NCI-H2107 (cell line): ENCODE measurements at places on chromosomes 1 and 21.

DNA sequence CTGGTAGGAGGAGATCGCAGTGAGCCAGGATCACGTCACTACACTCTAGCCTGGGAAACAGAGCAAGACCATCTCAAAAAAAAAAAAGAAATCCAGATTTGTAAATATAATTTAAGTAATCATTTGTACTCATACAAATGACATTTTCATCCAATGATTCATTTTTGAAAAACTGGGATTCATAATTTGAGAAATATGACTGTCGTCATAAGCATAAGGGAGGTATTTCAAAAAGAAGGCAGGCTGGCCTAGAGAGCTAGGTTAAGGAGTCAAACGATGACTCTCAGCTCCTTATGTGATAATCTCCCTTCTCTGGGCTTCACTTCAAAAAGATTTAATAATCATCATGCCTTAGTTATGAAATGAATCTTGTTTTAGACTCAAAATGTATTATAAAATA is 2.3 kb downstream of the GART start:
- DNase-seq, result no peak

DNA sequence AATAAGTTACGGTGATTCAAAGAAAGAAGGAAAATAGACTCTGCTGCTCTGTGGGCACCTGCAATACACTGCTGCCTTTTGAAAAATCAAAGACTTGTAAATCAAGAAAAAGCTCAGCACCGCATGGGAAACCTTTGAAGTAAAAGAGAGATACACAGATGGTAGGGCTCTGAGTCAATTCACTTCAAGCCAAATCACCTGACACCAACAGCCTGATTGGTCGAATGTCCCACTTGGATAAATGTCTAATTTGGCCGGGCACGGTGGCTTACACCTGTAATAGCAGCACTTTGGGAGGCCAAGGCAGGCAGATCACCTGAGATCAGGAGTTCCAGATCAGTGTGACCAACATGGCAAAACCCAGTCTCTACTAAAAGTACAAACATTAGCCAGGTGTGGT is 19.2 kb upstream of the RCAN3 start:
- DNase-seq, result no peak

GRCh38 chr1:180952657-180953013 is 39.9 kb downstream of the KIAA1614 start:
- DNase-seq, result no peak

DNA sequence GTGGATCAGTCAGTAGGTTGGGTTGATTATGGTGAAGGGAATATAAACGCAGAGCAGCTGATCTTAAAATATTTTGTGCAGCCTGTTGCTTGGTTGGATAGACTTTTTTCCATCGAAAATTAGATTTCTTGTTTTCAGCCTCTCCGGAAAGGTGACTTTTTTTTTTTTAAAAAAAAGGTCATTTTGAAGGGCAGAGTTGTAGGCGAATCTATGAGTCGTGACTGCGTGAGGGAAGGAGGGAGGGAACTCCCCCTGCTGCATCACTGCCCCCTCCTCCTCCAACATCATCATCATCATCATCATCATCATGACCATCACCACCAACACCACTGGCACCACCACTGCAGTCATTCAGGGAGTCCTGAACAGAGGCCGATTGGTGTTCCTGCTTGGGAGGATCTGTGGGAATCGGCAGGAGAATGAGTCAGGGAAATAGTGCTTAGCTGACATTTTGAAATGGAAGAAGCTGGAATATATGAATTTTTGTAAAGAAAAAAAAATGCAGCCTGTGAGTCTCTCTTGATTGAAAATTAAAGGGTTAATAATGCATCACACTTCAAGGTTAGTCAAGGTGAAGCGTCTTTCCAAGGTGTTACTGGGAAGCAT is 1.2 kb downstream of the ATP1B1 start:
- no peak for DNase-seq

- DNase-seq, result no peak
These were observed 1353.2 kb upstream of the ADGRL2 start for GRCh38 chr1:80447526-80447925.

GRCh38 chr1:229432116-229432461 is 1.8 kb downstream of the ACTA1 start:
- DNase-seq, result no peak

GRCh38 chr1:14804626-14805025 is 206.1 kb downstream of the KAZN start:
- DNase-seq, result no peak

- DNase-seq, result no peak
These were observed 1.1 kb upstream of the SETDB1 start for GRCh38 chr1:150925080-150925479.

DNA sequence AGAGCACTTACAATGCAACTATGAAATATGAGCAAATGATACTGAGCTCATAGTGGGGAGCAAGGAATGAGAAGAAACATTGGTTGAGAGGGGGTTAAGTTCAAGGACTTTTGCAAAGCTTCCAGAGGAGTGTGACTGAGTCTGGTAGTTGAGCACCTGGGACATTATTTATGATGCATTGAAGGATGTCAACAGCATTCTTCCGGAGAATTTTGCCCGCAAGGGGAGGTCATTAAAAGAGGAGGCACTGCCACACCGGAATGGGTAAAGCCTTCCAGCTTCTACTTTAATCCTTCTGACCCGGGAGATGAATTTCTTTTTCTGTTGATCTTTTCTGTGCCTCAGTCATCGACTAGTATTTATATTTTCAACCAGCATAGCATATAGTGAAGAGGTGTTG is 208.4 kb upstream of the CAMK1G start:
- no peak for DNase-seq

- no peak for DNase-seq
These were observed 278.5 kb downstream of the KCNH1 start for GRCh38 chr1:210855440-210855839.

GRCh38 chr1:89170170-89171066 is 5.4 kb downstream of the GBP7 start:
- no peak for DNase-seq

DNA sequence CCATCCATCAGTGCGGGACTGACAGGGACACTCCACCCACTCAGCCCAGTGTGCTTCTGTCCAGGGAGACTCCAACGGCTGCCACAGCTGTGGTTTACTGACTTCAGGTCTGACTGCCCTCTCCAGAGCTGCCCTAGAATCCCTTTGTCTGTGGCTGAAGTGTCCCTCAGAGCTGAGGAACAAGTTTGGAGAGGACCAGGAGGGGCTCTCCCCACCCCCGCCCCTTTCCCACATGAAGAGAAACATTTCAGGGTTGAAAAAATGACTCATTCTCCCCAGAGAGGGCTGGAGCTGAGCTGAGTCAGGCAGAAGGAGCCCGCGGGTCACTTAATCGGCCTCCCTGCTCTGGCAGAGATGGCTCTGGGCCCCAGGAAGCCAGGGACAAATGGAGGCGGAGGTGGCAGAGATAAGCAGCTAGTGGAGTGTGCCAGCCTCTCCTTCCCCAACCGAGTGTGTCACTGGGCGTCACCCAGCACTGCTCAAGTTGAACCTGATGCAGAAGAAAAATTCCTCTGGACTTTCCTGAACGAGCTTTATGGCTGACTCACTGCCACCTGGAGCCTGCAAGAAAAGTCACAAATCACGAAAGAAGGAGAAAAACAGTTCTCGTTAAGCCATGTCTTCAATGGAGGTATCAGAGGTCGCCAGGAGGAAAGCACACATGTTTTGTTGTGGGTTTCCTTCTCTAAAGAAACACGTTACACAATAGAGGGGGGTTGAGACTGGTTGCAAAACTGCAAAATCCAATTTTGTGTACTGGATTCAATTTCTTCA is 34.3 kb upstream of the ECE1 start:
- no peak for DNase-seq

DNA sequence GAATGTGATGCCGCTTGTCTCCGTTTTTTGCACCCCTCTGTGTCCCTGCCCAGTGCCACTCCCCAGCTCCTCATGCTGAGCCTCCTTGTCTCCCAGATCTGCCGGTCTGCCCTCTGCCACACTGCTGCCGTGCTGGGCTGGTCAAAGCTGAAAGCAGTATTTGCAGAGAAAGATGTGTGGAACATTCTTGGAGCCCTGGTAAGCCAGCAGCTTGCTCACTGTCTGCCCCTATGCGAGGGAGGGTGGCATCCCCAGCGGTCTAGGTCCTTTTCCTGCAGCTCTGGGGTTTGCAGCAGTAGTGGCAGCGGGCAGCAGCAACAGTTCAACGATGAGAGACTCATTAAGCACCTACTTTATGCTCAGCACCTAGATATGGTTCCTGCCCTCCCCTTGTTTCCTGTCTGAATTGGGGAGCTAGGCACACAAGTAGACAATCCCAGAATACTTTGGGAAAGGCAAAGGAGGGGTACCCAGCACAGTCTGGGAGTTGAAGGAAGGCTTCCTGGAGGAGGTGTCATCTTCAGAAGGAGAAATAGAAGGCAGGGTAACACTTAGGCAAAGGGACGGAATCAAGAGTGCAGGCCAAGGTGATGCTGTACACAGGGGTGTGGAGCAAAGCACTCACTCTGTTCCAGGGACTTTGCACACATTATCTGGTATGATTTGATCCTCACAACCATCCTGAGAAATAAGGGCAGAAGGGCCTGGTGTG is 63.1 kb downstream of the KIF21B start:
- DNase-seq, result no peak

DNA sequence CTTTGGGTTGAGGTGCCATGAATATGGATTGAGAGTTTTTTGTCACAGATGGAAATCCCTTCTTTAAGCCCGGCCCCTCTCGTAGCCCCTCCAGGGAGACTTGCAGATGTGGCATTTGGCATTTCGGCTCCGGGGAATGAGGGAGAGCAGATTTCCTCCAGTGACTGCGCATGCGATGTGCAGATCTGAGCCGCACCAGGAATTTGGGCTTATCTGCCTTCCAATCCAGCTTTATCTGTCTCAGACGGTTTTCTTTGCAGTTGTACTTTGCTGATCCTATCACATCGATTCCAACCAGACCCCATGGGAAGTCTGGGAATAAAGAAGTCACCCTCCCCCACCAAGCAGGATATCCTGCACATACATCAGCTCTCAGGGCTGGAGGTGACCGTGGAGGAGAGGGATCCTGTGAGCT is 11.7 kb downstream of the KIF26B start:
- no peak for DNase-seq

DNA sequence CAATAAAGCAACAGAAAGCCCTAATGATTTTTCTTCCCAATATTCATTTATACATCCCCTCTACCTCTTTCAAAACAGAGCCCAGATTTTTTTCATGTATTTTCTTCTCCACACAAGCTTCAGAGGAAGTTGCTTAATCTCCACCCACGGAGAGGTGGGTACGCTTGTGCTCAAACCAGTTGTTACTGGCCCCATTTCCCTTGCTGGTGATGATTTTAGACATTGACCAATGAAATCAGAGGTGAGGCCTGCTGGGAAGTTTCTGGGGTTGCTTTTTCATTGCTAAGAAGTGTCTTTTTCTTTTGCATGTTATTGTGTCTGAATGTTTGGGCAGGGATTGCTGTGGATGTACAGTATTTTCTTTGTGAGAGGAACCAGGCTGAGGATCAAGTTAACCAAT is 448.1 kb upstream of the B3GALT2 start:
- DNase-seq, result no peak

GRCh38 chr21:42839271-42840231 is 39.8 kb downstream of the WDR4 start:
- no peak for DNase-seq

GRCh38 chr1:90201467-90202358 is 206.8 kb downstream of the ZNF326 start:
- DNase-seq, result no peak

GRCh38 chr1:244821134-244821533 is 14.3 kb upstream of the COX20 start:
- no peak for DNase-seq

DNA sequence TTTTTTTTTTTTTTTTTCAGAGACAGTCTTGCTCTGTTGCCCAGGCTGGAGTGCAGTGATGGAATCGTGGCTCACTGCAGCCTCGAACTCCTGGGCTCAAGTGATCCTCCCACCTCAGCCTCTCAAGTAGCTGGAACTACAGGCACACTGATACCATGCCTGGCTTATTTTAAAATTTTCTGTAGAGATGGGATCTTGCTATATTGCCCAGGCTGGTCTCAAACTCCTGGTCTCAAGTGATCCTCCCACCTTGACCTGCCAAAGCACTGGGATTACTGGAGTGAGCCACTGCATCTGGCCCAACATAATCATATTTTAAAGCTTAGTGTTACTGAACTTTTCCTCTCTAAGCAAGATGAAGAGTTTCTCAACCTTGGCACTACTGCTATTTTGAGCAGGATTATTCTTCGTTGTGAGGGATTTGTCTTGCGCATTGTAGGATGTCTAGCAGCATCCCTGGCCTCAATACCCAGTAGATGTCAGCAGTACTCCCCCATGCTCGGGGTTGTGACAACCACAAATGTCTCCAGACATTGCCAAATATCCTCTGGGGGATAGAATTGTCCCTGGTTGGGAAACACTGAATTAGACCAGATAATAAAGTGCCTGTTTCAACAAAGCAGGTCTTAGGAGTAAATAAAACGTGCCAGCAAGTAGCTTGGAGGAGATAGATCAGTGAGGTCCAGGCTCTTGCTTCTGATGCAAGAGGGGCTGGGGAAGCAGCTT is 15.1 kb upstream of the THRAP3 start:
- no peak for DNase-seq

DNA sequence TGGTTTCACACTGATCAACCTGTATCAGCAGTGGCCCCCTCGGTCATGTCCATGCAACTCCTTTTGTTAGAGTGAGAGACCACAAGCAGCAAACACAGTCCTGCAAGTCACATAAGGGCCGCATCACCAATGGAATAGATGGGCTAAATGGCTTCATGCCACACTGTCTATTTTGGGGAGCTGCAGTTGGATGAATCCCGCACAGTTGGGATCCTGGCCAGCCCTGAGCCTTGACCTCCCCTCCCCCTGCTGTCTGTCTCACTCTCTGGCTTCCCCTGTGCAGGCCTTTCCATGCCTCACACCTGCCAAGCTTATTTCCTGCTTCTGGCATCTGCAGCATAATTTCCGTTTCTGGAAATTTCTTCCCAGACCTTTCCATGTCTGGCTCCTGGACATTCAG is 57.0 kb downstream of the CNIH3 start:
- DNase-seq, result no peak

DNA sequence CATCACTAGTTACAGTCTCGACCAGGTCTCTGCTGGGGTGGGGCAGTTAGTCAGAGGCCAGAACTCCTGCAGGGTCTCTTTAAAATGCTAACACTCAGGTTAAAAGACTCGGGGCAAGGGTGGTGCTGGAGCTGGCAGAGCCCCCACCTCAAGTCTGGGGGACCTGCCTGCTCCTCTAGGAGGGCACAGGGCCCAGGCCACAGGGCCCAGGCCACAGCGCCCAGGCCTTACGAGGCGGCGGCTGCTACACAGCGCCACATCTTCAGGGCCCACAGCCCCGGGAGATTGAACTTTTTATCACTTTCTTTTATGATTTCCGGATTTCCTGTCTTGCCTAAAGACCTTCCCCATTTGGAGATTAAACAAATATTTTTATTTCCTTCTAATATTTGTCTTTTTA is 10.4 kb downstream of the MPZ start:
- no peak for DNase-seq

DNA sequence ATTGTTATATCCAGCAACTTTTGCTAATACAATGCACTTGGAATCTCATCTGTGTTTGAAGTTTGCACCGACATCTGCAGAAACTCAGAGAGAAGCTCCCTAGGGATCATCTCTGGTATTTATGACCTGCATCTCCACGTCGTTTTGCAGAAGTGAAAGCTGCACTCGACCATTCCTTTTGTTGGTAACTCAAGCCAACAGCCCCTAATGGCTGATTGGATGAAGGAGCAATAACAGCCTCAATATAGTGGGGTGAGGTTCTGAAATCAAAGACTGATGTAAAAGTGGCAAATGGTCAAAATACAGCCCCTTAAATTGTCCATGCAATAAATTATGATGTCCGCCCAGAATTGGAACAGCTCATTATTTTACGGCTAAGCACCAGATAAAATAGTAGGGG is 344.2 kb upstream of the KAZN start:
- DNase-seq, result no peak
